ENCODE measurements at places on chromosomes 2 and 18.

GRCh38 chr2:2868085-2868484 is 509.5 kb downstream of the EIPR1 start:
- no peak for DNase-seq

GRCh38 chr2:37631698-37632097 is 39.7 kb downstream of the CDC42EP3 start:
- DNase-seq: no peak

DNA sequence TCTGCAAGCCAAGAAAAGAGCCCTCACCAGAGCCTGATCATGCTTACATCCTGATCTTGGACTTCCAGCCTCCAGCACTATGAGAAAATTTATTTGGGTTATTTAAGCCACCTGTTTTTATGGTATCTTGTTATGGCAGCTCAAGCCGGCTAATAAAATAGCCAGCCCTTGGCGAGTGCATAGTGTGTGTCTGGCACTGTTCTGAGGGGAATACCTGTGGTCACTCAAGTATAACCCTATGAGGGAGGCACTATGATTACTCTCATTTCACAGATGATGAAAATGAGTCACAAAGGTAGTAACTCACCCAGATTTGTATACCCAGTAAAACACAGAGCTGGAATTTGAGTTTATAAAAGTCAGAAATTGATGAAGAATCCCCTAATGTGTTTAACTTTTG is 556.9 kb upstream of the SETBP1 start:
- DNase-seq: no peak

- no peak for DNase-seq
Observed at GRCh38 chr2:28253543-28253942, 139.1 kb upstream of the FOSL2 start.

DNA sequence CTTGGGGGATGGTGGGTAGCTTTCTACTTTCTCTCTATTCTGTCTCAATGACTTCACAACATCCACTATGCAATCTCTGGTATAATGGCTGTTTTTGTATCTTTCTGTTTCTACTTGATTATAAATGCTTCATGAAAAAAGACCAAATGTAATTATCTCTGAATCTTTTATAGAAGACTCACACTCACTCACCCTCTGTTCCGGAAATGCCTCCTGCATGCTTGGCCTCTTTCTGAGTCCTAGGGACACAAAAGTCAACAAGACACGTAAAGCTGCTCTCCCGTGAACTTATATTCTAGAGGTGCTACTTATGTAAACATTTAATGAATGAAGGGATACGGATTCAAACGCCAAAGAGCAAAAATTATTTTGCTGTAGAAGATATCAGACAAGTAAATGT is 502.2 kb upstream of the SOX11 start:
- no peak for DNase-seq
